ENCODE measurements at places on chromosomes 2 and 18.

GRCh38 chr2:44779793-44780192, 161.7 kb upstream of the SIX3 start:
- DNase-seq: no peak

DNA sequence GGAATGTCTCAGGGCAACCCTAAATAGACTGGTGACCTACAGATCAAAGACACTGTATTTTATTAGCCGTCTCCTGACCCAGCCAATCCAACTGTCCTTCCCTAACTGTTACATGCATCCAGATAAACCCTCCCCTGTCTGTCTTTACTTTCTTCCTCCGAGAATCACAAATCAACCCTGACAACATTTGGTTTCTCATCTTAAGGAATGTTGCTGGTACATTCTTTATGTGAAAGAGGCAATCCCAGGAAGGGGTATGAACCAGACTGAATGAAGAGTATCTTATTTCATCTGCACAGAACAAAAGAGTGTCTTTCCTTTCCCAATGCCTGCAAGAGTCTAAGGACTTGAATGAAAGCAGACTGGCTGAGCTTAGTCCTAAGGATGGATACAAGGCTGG, 113.9 kb upstream of the LTBP1 start:
- no peak for DNase-seq

- DNase-seq: no peak
Observed at GRCh38 chr2:47905386-47906156, 727 bp downstream of the FBXO11 start.

DNA sequence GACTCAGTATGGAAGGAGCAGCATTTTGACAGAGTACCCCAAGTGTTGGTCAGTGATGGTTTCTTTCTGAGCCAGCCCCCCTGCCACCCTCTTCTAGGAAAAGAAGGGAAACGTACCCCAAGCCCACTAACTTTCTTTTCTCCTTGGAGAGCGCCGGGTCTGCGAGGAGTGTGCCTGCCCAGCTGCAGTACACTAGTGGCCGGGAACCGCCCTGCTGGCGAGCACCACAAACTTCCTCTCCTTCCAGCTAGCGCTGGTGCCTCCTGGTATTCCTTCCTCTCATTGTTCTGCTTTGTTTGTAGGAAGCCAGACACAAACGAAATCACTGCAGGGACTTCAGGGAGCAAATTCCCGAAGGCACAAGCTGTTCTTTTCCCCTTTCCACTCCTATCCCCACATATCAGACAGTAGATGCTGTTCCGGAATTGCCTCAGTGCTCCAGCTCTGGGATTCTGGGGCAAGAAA, 1.8 kb downstream of the CCDC85A start:
- DNase-seq: no peak

DNA sequence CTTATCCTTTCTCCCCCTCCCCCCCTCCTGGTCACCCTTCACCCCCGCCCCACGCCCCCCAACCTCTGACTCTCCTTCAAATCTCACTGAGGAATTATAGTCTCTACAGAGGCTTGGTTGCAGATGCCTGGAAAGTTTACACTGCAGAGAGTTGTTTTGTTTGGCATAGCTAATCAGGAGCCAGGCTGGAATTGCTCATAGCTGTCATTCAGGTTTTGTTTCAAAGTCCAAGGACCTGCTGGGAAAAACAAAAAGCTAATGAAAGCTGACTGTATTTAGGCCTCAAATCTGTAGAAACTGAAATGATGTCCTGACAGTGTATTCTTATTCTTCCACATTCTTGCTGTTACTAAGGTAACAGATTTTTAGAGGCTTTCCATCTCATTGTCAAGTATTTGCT, 22.6 kb downstream of the GREB1L start:
- no peak for DNase-seq

DNA sequence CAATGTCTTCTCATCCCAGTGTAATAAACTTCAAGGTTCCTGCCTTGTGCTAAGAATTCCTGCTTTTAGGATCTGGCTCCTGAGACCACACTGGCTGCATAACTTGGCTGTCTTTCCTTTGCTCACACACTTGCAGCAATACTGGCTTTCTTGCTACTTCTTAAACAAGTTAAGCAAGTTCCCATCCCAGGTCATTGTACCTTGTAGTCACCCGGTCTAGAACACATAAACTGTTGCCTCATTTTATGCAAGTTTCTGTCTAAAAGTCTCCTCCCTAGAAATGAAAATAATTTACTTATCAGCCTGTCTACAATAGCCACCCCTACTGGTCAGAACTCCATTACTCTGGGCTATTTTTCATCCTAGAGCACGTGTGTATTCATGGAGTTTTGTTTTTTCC, 887.9 kb upstream of the FAM98A start:
- DNase-seq: no peak

All from epithelial cell of prostate (primary cell).